Activated CD8-positive, alpha-beta memory T cell treated with anti-CD3 and anti-CD28 coated beads, Interleukin-2, amount 50 U/mL, for 4 hours (primary cell): ENCODE measurements at places on chromosomes 7 and 10.

GRCh38 chr7:70952311-70952710 is 179.6 kb upstream of the GALNT17 start:
- DNase-seq = no peak

- no peak for DNase-seq
Observed at GRCh38 chr7:151246102-151246850, 2.2 kb downstream of the SMARCD3 start.

DNA sequence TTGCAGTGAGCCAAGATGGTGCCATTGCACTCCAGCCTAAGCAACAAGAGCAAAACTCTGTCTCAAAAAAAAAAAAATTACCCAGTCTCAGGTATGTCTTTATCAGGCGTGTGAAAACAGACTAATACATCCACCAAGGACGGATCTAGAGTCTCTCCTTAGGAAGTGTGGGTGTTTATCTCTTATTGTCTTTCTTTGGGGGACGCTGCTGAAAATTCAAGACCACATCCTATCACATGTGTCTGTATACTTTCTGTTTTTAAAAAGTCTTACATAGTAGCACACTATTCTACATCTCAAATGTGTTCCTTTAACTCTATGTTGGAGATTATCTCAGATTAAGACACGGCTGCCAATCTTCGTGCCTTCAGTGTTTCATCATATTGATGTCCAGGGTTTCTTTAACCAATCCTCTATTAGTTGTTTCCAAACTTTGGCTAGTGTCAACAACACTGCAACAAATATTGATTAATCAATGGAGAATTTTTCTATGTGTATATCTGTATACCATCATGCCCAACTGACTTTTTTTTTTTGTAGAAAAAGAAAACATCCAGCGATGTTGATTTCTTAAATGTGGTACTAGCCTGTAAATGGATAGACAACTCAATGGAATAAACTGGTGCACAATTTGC is 92.3 kb upstream of the KDM7A start:
- no peak for DNase-seq

- DNase-seq = no peak
Observed at GRCh38 chr10:17075533-17076359, 53.9 kb downstream of the CUBN start.

- no peak for DNase-seq
Observed at GRCh38 chr7:129947049-129947448, 5.7 kb downstream of the UBE2H start.
